ENCODE measurements at places on chromosomes 11 and 22.
A peak's percentile ranks its signal among the peaks of the same experiment; 100 is the strongest.

GRCh38 chr11:69822676-69823494 is 3.7 kb upstream of the FGF3 start:
- DNase-seq, result no peak

GRCh38 chr11:93541884-93542810 is 1.0 kb downstream of the SMCO4 start:
- DNase-seq, result peak; percentile 68

GRCh38 chr22:49427341-49427740 is 400.3 kb downstream of the BRD1 start:
- DNase-seq, result no peak

DNA sequence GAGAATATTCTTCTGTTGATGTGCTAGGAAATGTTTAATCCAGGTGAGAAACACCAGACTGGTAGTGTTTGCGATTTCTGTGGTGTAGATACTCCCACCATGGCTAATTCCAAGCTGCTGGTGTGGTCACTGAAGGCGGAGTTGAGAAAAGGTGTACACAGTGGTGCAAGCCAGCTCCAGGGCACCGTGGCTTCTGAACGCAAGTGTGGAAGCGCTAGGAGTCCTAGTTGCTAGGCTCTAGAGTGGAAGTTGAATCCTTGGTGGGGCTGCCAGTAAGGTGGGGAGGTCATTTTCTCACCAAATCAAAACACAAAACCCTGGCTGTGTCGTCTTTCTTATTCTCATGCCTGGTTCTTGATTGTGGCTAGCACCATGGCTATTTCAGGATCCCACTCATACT is 61.6 kb downstream of the ZBTB16 start:
- DNase-seq, result no peak

DNA sequence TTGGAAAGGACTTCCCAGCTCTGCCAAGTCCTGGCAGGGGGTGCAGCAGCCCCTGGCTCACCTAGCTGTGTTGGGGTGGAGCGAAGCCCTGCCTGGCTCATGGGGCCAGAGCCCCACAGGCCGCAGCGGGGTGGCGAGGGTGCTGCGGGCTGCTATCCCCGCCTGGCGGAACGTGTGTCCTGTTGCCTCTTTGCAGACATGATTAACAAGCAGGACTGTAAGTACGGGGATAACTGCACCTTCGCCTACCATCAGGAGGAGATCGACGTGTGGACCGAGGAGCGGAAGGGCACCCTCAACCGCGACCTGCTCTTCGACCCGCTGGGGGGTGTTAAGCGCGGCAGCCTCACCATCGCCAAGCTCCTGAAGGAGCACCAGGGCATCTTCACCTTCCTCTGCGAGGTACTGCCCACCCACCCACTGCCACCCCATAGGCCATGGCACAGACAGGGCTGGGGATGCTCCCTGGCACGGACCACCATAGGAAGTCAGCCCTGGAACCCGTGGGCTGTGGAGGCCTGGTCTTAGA is 35.9 kb upstream of the TEF start:
- no peak for DNase-seq

GRCh38 chr11:2976294-2977063 is 15.7 kb downstream of the NAP1L4 start:
- DNase-seq, result no peak

- DNase-seq, result no peak
Measured at GRCh38 chr11:100303897-100304296, 383.2 kb upstream of the ARHGAP42 start.

DNA sequence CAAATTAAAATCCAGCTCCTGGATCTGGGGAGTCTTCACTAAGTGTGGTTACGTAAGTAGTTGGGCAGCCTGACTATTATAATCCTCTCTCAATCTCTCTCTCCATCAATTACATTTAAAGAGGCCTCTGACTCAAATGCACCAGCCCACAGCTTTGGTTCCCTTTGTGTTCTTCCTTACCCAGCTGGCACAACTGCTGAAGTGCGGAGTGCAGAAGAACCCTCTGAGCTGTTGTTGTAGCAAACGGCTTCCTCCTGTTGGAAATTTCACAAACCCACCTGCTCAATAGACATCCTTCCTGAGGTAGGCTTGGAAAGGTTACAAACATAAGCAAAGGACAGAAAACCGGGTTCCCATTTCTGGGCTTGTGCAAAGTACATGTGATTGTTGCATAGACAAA is 17.0 kb upstream of the SORL1 start:
- peak; percentile 38 for DNase-seq

GRCh38 chr22:46758867-46759290 is 3.6 kb upstream of the TBC1D22A start:
- DNase-seq, result no peak

GRCh38 chr11:103844327-103845215 is 191.9 kb upstream of the DDI1 start:
- no peak for DNase-seq

- no peak for DNase-seq
Measured at GRCh38 chr11:69842746-69843528, 23.7 kb upstream of the FGF3 start.

GRCh38 chr22:46576556-46577367 is 39.3 kb upstream of the CELSR1 start:
- peak; percentile 66 for DNase-seq

DNA sequence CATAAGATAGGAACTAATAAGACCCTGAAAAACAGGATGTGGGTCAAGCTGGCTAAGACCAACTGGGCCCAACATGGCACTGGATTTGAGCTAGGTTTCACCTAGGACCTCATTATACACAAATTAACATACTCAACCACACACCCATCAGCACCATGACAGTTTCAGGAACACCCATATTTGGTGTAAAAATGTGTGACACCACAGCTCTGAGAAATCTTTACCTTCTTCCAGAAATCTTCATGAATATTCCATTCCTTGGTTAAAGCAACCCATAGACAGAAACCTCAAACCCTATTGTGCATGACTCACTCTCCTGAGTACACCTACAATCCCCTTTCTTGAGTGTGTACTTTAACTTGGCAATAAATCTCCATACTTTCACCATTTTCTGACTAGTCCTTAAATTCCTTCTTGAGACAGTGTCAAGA is 378.8 kb downstream of the DYNC2H1 start:
- no peak for DNase-seq

DNA sequence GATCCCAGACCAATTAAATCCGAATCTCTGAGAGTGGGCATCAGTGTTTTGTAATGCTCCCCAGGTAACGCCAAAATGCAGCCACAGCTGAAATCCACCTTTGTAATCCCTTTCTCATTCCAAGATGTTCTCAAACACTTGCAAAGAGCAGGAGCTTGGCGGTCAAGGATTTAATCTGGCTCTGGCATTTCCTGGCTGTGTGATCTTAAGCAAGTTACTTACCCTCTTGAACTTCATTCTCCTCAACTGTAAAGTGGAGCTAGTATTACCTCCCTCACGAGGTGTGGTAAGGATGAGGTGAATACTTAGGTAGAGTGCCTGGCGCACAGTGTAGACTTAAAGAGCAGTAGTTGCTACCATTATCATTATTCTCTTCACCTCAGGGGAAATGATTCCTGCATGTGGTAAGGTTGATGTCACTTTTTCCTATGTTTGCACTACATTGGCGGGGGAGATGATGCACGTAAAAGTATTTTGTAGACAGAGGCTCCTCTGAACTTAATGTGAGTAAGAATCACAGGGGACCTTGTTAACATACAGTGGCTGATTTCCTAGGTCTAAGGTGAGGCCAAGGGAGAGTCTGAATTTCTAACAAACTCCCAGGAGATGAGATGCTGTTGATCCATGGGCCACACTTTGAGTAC is 210.4 kb upstream of the PITPNB start:
- DNase-seq, result no peak

DNA sequence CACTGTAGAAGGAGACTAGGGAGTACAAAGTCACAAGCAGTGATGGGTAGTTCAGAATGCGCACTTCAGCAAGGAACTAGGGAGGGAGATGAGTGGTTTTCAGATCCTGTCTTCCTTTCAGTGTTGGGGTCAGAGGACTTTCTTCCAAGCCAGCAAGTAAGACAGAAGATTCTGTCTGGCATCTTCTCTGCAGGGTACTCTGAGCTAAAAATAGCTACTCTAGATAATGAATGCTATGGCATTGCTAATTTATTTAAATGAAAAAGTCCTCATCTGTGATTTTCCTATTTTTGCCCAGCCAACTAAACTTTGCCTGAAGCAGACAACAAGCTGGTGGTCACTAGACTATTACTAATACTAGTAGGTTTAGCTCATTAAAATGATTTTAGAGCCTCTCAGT is 18.3 kb upstream of the ARL14EP start:
- no peak for DNase-seq

GRCh38 chr11:22467741-22468140 is 129.6 kb downstream of the SLC17A6 start:
- DNase-seq, result no peak

GRCh38 chr11:75561426-75562047 is 516 bp upstream of the SERPINH1 start:
- DNase-seq, result no peak

DNA sequence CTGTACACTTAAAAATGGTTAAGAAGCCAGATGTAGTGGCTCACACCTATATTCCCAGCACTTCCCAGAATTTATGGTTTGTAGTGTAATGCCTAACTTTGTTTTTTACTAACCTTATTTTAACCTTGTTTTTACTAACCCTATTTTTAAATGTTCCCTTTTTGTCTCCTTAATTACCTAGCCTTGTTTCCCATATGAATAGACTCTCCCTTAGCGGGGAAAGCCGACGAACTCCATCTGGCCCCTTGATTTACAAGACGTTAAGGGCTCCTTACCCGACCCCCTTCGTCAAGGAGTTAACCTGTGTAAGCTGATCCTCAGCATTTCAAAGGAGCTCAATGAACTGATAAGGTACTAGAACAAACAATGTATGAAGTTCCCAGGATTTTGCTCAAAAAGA is 17.1 kb downstream of the APOBEC3H start:
- no peak for DNase-seq

DNA sequence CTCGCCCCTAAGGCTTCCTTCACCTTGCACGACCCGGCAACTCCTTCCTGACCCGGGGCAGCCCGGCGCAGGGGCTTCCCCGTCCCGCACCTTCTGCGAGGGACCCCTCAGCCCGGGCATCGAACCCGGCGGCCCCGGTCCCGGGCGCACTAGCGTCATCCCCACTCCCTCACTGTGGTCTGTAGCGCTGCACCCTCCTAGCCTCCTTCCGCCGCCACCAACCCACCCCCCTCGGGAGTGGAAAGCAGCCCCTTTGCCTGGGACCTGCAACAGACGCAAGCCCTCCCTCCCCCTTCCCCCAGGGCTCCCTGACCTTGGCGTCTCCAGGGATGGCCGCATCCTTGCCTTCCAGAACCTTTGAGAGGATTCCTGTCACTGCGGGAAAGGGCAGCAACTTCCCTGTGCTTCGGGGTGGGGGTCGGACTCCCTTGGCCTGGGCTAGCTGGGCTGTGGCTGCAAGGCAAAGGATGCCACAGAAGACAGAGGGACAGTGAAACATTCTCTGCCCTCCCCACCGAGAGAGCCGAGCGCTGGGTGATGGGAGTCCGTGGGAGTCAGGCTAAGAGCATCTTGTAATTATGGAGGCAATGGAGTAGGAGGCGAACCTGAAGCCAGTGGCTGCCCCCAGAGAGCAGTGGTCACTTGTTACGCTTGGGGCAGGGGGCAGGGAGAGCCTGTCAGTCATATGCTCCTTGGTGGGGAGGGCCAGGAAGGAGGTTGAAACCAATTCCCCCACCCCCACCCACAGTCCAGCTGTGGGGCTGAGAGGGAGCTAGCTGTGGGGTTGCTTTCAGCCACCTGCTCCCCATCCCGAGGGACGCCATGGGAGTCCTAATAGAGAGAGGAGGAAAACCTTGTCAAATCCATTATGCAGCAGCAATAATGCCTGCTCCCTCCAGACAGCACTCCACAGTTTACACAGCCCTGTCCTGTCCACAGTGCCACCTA is 920 bp downstream of the TMEM132A start:
- DNase-seq, result peak; percentile 47

DNA sequence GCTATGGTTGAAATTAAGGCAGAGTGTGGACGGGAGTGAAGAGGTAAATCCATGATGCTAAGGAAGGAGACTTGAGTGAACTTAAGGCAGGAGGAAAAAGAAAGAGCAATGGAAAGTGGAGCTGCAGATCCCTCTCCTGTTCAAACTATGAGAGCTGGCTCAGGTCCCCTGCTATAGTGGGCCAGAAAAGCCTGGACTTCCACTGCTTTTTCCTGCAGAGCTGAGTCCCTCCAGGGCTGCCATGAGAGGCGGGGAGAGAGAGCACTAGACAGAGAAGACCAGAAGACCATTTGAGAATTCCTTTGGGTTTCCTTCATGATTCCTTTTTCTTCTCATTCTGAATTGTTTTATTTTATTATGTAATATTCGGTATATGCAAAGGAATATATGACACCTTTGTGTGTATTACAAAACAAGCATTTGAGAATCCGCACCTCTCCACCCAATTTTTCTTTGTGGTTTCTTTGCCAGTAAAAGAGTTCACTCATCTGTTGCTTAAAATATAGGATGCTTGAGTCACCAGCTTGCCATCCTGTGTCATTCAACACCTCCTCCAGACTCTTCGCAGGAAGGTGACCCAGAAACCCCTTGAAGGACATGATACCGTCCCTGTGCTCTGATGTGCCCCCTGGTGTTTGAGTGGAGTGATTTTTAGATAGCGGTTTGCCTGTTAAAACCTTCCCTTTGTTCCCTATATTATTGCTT is 24.4 kb downstream of the SREBF2 start:
- DNase-seq, result no peak

GRCh38 chr11:119712459-119713358 is 16.3 kb downstream of the NECTIN1 start:
- DNase-seq, result no peak

GRCh38 chr11:11865449-11865848 is 23.7 kb downstream of the USP47 start:
- DNase-seq, result no peak

DNA sequence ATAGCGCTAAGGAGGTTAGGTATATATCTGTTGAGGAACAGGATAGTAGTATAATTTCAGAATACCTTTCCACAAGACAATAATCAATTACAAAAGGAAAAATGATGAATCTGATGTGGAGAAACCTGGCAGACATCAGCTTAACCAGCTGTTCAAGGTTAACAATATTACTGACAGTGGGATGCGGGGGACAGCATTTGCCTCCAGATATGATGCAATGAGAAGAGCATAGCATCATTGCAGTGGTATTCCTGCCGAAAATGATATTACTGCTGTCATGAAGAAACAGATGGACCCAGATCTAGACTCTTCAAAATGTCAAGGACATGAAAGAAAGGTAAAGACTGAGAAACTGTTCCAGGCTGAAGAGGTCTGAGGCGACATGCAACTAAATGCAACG is 49.7 kb downstream of the RBFOX2 start:
- DNase-seq, result no peak

GRCh38 chr11:22774716-22775115 is 54.9 kb downstream of the SVIP start:
- DNase-seq, result no peak

DNA sequence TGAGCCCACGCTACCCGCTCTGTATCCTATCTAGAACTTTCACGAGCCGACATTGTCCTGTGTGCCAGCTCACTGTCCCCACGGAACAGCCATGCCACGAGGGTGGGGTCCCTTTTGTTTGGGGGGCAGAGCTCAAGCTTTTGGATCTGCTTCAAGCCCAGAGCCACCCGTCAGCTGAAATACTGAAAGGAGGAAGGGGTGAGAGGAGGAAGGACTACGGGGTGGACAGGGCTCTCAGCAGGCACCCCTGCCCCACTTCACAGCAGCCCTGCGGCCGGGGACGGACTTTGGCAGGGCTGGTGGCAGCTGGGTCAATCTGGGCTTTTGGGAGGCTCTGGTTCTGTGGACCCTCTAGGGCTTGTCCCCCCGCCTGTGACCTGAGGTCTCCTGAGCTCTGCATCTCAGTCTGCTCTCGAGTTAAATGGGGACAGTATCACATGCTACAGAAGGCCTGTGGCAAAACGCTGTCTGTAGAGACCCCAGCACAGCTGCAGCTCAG is 30.0 kb upstream of the MUC5AC start:
- no peak for DNase-seq

Measured in occipital lobe (tissue), 3 donors.